ENCODE measurements at places on chromosomes 5 and 9.
A peak's percentile ranks its signal among the peaks of the same experiment; 100 is the strongest.

- DNase-seq = no peak
These were observed 122.3 kb upstream of the ABCA1 start for GRCh38 chr9:105050296-105050695.

GRCh38 chr5:158943057-158943456 is 156.7 kb downstream of the EBF1 start:
- DNase-seq = peak; percentile 12

DNA sequence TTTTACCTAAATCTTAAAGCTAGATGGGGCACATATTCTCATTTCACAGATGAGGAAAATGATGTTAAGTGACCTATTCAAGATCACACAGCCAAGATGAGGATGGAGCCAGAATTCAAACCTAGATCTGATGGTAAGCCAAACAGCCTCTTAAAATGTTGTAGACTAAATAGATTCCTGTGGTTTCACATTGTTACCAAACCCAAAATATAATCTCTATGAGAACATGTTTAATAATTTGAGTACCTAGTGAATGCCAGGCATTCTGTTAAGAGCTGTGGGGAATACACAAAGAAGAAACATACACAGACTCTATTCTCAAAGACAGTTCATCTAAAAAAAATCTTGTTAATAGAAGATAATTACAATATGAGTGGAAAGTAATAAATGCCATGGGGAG is 25.2 kb downstream of the HOMER1 start:
- no peak for DNase-seq

DNA sequence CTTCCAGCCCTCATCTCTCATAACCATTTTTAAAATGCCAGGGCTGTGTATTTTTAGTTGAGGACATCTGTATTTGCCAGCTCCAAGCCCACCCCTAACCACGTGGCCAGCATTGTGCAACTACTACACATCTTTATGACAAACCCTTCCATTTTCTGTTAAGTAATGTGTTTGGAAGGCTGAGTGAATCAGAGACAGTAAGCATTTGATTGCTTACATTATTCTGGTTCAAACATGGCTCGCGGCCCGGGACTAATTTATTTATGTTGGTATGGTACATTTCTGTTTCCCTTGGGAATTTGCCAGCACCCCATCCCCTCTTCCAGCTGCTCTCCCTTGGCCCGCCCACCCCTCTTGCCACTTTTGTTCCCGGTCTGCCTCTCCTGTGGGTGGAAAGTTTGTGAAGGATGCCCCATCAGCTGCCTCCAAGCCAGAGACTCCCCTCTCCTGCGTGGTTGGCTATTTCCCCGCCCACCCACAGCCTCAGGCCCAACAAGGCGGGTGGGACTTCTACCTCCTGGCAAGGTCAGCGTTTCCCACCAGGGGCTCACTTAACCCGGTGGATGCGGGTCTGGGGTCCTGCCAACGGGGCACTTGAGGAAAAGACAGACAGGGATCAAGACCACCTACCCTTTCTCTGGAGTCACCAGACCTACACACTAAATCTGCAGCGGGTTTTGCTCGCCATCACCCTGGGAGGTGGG is 162.2 kb downstream of the HSD17B3 start:
- DNase-seq = no peak

GRCh38 chr9:129624947-129625346 is 1.0 kb upstream of the NTMT1 start:
- no peak for DNase-seq

DNA sequence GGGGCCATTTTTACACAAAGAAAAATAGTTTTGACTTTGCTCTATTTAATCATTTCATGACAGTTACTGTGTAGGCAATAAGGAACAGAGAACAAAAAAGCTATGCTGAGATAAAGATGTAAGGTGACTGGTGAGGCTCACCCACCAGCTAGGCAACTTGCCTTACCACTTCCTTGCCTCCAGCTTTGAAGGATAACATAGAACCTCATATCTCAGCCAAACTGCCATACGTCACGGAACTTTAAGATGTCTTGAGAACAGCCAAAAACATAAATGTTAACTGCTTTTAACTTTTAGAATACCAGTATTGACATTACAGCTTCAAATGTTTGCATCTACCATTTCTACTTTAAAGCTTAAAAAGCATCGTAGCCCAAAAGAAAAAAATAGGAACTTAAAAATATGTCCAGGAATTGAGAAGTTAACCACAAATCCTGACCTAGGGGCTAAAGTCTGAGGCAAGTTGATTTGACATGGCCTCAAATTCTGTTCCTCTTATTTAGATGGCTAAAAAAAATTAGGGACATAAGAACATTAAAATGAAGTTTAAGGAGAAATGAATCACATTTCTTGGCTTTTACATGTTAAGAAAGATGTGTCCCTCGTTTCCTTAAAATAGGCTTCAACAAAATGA is 7.7 kb upstream of the GCNT4 start:
- no peak for DNase-seq

DNA sequence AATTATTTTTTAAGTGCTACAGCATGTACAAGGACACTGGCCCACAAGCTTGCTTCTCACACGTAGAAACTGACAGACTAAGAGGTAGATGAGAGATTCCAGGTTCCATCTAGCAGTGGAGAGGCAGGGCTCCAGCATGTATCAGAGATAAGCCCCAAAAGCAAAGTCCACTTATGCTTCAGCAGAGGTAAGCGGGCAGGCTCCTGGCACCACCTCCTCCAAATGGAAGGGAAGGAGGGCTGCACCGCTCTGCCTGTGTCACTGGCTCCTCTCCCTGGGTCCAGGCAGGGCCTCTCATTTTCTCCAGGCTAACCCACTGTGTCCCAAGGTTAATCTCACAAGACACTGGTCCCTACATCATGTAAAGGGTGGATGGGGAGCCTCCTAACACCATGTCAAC is 15.9 kb downstream of the GRHPR start:
- no peak for DNase-seq

GRCh38 chr9:94145640-94146039 is 61.4 kb downstream of the PTPDC1 start:
- no peak for DNase-seq

DNA sequence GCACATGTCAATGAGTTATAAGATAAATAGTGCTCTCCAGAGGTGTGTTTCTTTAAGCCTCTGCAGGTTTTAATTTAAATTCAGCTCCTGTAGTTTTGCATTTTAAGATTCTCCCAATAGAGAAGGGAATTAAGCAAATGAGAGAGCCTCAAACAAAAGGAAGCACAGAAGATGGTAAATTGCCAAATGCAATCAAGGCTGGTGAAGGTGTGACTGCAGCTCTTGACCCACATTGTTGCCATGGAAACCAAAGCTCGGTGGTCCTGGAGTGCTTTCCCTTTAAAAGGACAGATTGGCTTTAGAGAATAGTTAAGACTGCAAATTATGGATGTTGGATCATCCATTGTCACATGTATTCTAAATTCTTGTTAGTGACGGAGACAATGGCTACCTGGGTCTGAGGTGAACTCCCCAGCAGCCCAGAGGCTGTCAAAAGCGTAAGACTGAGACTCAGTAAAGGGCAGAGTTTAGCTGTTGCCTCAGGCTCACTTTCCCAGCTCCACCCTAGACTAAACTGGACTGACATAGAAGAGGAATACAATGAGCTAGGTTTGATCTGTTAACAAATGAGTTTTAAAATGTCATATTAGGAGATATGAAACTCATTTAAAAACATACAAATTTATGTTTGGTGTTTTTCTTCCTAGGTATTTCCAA is 12.3 kb downstream of the GAPT start:
- DNase-seq = no peak

GRCh38 chr5:15526413-15526812 is 26.4 kb downstream of the FBXL7 start:
- DNase-seq = no peak

DNA sequence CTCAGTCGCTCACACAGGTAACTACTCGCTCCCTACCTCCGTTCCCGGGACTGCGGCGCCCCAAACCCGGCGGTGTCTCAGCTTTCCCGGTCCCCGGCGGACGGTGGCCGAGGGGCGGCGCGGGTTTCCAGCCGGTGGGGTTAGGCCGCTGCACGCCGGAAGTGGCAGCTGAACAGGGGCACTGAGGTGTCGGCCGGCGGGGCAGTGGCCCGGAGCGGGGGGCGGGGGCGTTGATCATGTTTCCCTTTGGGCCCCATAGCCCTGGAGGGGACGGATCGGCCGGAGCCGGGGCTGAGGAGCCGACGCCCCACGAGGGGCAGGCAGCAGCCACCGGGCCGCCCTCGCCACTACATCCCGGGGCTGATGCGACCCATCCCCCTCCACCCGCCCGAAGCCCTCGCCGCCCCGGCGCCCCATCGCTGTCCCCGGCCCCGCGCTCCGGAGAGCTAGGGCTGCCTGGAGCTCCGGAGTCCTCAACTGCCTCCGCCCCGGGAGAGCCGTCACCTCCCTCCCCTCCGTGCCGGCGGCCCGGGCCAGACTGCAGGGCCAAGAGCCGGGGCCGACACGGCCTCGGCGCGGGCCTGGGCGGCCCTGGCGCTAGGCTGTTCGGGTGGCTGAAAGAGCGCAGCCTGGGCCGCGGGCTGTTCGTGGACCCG is at the start of gene DCAF10:
DCAF10 (plus strand) TSS at position 167 of the 656 bp plus-strand sequence; CDS start at position 237, 70 bp downstream.
- peak; percentile 48 for DNase-seq

GRCh38 chr5:137665678-137666460 is 70.0 kb downstream of the KLHL3 start:
- DNase-seq = no peak

DNA sequence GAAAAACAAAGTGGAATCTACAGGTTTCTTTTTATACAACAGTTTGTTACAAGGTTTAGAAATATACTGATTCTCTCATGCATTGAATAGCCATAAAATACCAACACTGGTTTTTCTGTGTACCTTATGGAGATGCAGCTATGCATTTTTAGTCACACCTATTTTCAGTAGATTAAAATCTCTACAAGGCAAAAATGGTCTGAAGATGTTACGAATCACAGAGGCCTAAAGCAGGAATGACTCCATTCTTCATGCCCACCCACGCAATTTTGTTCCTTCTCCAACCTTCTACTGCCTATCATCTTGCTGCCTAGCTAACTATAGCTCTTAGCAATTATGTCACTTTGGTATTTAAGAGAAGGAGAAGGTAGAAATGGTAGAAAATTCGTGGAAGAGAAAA is 9.9 kb downstream of the PLK2 start:
- no peak for DNase-seq

DNA sequence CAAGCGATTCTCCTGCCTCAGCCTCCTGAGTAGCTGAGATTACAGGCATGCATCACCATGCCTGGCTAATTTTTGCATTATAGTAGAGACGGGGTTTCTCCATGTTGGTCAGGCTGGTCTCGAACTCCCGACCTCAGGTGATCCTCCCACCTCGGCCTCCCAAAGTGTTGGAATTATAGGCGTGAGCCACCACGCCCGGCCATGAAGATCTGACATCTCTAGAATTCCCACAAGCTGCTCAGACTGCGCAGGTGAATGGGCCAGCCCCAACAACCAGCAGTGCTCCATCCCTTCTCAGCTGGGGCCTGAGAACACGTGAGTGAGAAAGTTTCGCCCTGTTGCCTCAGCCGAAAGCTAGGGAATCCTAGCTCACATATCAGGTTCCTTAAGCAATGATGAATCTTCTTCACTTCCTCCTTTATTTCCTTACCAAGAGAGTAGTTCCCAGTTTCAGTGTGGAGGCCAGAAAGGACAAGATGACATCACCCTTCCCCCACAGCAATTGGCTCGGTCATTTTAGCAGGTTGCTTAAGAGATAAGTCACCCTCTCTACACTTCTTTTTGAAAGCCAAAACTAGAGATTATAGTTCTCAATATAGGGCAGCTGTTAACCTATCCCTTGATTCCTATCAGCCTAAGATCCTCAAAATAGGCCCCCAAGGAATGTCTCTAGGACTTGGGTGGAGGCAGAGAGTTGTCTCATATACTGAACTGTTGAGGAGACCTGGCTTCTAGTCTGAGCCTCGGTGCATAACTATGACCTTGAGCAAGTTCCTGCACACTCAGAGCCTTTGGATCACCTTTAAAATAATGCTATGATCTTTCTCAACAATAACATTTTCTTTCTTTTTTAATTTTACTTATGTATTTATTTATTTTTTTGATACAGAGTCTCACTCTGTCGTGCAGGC is 23.9 kb upstream of the PPP2CA start:
- DNase-seq = no peak

DNA sequence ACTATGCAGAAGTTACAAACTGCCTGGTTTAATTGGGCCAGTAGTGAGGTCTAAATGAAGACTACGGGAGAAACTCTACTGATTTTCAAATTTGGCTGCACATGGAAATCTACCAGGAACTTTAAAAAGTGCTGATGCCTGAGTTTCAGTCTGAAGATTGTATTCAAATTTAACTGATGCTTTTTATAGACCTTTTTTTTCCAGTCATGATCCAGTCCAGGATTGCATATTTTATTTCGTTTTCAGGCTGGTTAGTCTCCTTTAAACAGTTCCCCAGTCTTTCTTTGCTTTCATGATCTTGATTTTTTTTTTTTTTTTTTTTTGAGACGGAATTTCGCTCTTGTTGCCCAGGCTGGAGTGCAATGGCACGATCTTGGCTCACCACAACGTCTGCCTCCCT is 23.7 kb upstream of the SPZ1 start:
- DNase-seq = no peak

GRCh38 chr5:38529955-38530646 is 26.3 kb downstream of the LIFR start:
- DNase-seq = no peak

- DNase-seq = no peak
These were observed 345.6 kb upstream of the ACTBL2 start for GRCh38 chr5:57828221-57828620.

- no peak for DNase-seq
These were observed 84.1 kb upstream of the DMRT1 start for GRCh38 chr9:757246-757881.

GRCh38 chr9:71353720-71354119 is 232.3 kb upstream of the TRPM3 start:
- DNase-seq = no peak

DNA sequence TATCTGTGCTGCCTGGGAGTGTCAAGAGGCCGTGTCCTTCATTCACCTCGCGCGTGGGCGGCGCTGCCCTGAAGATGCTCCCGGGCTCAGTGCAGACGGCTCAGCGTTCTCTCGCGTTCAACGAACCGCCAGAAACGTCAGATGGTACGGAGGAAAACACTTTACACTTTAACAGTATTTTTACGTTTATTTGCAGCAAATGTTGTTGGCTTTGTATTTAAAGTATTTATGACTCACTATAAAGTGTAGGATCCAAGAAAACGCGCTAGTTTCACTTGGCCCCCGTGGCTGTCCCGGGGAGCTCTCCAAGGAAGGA is 544 bp upstream of the ERCC6L2 start:
- no peak for DNase-seq

DNA sequence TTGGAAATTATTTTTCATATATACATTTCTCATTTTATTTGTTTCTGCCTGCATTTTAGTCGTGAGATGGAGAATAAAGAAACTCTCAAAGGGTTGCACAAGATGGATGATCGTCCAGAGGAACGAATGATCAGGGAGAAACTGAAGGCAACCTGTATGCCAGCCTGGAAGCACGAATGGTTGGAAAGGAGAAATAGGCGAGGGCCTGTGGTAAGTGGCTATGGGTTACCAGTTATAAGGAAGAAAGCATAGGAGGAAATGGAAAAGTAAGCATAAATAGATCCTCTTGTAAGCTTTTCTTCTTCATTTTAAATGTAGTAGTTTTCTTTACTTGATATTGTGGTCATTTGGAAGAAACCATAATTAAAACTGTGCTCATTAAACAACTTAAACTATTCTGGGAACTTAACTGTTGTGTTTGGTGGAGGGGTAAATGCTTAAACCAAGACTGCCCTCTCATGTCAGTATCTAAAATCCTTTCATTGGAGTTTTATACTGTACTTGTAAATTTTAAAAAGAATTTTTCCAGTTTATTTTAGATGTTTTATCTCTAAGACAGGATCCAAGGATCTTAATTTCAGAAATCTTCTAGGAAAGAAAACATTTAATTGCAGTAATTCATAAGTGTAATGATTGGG is 41.3 kb downstream of the MAP3K1 start:
- no peak for DNase-seq

All from GOT3 (cell line).